WTC11 (cell line): ENCODE measurements at places on chromosomes 13 and 19.

- no peak for DNase-seq
Observed at GRCh38 chr13:21078501-21078900, 17.1 kb upstream of the LATS2 start.

DNA sequence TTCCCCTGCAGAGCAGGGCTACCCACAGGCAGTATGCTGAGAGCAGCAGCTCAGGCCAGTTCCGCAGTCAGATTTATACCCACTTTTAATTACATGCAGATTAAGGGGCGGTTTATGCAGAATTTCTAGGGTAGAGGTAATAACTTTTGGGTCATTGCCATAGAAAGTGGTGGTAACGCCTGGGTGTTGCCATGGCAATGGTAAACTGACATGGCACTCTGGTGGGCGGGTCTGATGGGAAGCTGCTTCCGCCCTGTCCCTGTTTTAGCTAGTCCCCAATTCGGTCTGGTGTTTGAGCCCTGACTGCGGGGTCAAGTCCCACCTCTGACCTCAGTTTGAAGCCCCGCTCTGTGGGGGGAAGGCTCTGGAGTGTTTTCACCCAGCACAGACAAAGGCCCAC is 141.1 kb upstream of the VSTM2B start:
- peak; percentile 25 for DNase-seq

DNA sequence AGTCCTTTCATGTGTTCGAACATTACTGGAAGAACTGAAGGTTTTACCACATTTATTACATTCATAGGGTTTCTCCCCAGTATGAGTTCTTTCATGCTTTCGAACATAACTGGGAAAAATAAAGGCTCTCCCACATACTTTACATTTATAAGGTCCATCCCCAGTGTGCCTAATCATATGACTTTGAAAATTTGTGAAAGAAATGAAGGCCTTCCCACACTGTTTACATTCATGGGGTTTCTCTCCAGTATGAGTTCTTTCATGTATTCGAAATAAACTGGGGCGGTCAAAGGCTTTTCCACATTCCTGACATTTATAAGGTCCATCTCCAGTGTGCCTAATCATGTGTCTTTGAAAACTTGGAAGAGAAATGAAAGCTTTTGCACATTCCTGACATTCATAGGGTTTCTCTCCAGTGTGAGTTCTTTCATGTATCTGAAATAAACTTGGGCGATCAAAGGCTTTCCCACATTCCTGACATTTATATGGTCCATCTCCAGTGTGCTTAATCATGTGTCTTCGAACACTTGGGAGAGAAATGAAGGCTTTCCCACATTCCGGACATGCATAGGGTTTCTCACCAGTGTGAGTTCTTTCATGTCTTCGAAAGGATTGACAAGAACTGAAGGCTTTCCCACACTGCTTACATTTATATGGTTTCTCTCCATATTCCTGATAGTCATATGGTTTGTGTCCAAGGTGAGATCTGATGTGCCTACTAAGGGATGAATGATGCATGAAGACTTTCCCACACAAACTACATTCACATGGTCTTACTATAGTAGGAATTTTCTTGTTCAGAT is 24.0 kb downstream of the ZNF564 start:
- no peak for DNase-seq

DNA sequence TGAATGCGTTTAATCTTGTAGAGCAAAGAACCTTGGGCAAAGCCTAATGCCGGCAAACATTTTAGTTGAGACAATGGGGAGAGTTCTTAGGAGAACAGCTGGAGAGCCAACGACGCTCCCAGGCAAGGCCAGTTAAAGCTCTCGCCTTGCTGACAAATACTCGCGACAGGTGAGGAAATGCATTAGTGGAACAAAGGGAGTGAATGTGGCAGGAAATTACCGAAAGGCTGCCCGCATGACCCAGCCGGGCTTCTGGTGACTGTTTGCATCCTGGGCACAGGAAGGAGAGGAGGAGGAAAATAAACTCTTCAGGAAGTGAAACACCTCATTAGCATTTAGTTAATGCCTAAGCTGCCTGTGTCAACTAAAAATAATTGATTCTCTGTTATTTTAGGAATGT is 74.6 kb downstream of the SHISA2 start:
- peak; percentile 64 for DNase-seq

DNA sequence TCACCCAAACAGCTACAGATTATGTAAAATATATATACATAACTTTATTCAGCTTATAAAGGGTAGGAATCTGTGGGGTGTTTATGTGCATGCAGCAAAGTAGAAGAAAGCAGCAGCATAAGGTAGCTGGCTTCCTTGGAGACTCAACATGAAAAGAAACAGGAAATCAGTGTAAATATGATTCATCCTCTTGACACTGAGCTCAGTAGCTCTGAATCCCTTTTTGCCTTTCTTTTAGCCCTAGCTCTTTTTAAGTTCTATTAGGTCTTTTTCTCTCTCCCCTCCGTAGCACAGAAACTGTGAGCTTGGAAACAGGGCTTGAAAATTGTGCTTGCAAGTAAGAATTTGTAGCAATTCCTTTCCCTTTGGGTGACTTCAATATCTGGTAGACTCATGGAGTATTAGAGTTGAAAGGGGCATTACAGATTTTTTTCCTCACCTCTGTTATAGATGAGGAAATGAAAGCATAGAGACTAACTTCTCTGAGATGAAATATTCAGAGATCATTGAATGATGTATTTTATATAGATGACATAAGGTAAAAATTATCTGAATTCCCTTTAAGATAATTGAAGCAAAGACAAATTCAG is 314.4 kb downstream of the PCDH9 start:
- no peak for DNase-seq

GRCh38 chr13:43100667-43101066 is 77.3 kb downstream of the DNAJC15 start:
- DNase-seq = no peak
